ENCODE measurements at places on chromosomes 7 and 10. TPM values are rescaled to one million over a fixed set of nuclear protein-coding genes. Genes with fewer than 3 reads are reported as not detected.
A peak's percentile ranks its signal among the peaks of the same experiment; 100 is the strongest.

The INMT gene
- total RNA-seq: 218 TPM

GRCh38 chr7:4270268-4270667 lies 411.8 kb upstream of the FOXK1 start:
- no peak for DNase-seq

DNA sequence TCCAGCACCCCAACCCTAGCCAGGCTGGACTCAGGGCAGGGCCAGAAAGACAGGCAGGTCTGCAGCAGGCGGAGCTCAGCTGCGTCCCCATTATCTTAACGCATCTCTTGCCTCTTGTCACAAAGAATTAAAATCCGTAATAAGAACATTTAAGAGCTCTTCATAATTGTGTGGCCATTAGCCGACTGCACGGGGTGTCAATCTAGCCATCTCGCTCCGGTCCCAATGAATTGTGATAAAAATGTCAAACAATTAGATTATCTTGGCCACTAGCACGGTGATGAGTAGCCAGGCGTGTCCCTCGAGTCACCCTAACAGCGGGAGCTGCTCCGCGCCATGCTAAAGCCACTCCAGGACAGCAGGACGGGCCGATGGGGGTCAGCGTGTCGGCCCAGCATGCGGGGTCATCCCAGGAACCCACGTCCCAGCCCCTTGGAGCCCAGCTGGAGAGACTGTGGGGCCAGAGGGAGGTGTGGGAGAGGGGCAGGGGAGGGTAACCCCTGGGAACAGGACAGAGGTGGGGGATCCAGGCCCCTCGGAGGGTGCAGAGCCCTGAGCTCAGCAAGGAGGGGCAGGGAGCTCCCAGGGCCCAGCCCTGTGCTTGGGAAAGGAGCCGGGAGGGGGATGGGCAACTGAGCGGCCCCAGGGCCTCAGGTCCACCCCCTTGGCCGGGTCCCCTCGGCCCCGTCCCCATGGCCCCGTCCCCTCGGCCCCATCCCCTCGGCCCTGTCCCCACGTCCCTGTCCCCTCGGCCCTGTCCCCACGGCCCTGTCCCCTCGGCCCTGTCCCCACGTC lies 17.7 kb upstream of the NKX6-2 start:
- no peak for DNase-seq

DNA sequence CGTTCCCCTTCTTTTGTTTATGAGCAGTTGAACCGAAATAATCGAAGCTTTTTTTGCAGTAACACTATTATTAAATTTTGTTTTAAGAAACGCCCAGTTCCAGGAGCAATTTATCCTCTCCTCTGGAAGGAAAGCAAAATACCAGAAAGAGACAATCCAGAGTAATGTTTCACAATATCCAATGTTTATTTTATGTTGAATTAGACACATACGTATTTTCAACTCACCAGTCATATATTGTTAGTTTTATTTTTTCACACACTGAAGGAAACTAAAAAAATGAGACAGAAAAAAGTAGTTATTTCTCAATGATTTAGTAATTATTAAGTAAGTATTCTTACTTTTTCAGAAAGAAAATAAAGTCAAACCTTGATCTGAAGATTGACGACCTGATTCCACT lies 85.1 kb downstream of the MYOF start:
- no peak for DNase-seq

- no peak for DNase-seq
These were observed 79.4 kb downstream of the HYCC1 start for GRCh38 chr7:22934473-22935065.

DNA sequence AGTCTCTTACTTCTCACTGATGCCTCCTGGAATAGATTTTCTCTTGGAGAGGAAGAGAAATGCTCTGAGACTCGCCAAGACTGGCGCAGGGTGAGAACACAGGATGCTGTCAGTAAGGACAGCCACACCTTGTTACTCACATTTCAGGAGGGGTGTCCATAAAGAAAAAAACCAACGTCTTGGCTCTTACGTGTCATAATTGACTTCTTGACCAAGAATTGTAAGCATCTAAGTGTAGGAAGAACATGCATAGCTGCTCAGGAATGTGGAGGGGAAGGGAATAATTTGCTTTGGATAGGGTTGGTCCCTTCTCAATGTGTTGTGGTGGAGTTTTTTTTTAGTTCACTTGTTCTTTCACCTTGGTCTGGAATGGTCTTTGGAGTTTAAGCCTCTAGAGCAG lies 43.8 kb upstream of the ZNF438 start:
- DNase-seq: no peak

DNA sequence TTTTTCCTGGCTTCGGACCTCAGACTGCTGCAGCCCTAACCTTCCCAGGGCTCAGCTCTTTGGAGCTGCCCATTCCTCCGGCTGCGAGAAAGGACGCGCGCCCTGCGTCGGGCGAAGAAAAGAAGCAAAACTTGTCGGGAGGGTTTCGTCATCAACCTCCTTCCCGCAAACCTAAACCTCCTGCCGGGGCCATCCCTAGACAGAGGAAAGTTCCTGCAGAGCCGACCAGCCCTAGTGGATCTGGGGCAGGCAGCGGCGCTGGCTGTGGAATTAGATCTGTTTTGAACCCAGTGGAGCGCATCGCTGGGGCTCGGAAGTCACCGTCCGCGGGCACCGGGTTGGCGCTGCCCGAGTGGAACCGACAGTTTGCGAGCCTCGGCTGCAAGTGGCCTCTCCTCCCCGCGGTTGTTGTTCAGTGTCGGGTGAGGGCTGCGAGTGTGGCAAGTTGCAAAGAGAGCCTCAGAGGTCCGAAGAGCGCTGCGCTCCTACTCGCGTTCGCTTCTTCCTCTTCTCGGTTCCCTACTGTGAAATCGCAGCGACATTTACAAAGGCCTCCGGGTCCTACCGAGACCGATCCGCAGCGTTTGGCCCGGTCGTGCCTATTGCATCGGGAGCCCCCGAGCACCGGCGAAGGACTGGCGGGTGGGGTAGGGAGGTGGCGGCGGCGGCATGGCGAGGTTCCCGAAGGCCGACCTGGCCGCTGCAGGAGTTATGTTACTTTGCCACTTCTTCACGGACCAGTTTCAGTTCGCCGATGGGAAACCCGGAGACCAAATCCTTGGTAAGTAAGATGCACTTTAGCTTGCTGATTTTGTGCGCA lies at the start of gene PLXDC2:
Gene PLXDC2 (plus strand): TSS at position 22 of the 820 bp plus-strand sequence.
- no peak for DNase-seq

The SHLD2 gene
- 34.1 TPM for total RNA-seq

DNA sequence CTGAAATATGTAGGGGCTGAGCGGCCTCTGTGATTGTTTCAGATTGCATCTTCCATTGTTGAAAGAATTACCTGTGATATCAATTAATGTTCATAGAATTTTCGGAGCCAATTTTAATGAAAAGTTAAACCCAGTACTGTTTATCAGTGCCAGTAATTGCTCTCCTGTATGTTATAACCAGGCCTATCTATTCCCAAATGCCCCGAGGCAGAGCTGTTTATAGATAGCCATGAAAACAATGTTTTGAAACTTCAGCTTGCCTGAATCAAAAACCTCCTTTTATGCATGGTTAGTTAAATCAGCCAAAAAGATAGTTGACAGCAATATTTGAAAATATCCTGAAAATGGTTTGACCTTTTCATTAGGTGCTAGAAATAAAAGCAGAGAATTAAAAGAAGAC lies 50.1 kb upstream of the HDAC9 start:
- no peak for DNase-seq

The MRLN gene
- total RNA-seq: not detected

DNA sequence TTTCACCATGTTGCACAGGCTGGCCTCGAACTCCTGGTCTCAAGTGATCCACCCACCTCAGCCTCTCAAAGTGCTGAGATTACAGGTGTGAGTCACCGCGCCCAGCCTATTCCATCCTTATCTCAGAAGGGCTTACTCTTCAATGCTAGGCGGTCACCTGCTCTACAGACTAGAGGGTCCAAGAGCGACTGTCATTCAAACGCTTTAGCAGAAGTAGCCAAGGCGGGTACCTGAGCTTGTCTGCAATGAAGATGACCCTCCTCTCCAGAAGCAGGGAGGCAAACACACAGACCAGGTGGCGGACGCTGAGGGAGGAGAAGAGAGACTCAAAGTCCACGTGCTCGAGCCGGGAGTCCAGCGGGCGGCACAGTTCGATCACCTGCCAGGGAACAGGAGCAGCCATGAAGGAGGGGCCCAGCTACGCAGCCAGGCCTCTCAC lies 65.1 kb upstream of the MKRN1 start:
- DNase-seq: no peak

- no peak for DNase-seq
These were observed 6.9 kb upstream of the GSTK1 start for GRCh38 chr7:143256325-143256724.

DNA sequence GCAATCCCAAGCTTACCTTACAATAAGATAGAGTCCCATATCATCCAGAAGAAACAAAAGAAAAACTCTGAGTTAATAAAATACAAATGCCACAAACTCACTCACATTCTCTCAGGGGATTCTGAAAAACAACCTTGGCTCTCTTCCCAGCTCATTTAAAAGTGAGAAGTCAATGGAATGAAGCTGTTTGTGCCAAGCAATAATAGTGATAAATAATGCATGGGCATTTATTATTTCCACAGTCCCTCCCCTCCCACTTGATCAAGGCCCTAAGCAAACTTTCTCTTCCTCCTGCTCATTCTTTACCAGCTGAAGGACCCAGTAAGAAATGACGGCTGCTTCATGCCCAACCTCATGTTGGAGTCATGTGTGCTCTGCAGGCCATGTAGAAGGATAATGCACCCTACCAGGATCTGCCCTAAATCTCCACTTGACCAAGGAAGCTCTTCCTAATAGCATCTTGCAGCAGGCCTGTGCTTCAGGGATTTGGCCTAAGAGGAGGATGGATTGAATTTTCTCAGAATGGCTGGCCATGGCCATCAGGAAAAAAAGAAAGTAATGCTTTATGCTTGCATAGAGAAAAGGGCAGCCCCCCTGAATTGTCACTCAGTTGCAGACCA lies 451.3 kb downstream of the GPAM start:
- DNase-seq: no peak

The EPHA1 gene
- not detected for total RNA-seq

The TMEM140 gene
- total RNA-seq: 85.1 TPM

The ZNF503 gene
- total RNA-seq: 8.9 TPM

The EBLN1 gene
- not detected for total RNA-seq

The SEMA3C gene
- 169 TPM for total RNA-seq

The LRIT1 gene
- total RNA-seq: not detected

The PEX1 gene
- 12.5 TPM for total RNA-seq

DNA sequence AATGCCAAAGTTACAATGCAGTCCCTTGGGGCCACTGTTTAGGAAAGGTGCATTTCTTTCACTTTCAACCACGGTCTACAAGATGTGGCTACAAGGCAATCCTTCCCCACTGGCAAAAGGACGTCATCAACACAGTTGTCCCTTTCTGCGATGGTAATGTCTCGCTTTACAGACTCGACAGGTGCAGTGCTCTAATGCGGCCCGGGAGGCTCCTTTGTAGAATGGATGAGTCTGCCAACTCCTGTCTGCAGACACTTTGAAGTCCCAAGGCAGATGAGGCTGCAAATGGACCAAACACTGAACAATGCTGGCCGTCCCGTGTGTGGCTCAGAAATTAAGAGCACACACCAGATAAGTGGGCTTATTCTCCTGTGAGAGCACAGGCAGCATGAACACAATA lies 133.7 kb downstream of the PIP4K2A start:
- no peak for DNase-seq

DNA sequence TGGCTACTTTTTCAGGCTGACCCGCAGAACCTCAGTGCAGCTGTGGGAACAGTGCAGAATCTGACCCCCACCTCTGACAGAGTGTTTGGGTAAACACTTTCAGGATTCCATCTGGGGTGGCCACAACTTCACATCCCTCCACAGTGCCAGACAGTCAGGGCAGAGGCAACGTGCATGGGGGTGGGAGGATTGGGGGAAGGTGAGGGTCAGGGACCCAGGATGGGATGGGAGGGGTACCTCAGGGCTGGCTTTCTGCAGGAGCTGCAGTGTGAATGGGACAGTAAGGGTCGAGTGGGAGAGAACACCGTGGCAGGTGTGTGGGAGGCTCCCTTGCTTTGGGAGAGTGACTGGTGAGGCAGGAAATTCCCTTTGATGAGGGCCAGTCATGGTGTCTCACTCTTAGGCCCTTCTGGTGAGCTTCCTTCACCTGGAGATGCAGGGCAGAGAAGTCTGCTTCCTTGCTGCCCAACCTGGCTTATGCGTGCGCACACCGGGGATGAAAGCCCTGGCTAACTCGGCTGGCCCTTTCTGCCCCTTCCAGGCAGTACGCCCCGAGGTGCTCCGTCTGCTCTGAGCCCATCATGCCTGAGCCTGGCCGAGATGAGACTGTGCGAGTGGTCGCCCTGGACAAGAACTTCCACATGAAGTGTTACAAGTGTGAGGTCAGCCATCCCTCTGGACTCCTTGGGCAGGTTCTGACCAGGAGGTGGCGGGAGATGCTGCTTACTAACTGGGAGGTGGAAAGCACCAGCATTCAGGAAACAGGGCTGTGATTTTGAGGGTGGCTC lies 8.4 kb downstream of the ZYX start:
- DNase-seq: peak; percentile 21

The HOXA9 gene
- total RNA-seq: not detected

- no peak for DNase-seq
These were observed 324.7 kb upstream of the AKR1E2 start for GRCh38 chr10:4501306-4501705.

The TLL2 gene
- not detected for total RNA-seq

The HTR7 gene
- total RNA-seq: 0.47 TPM

The DGKB gene
- 2.8 TPM for total RNA-seq

The MMP21 gene
- total RNA-seq: not detected

The MTERF1 gene
- total RNA-seq: 6.7 TPM

DNA sequence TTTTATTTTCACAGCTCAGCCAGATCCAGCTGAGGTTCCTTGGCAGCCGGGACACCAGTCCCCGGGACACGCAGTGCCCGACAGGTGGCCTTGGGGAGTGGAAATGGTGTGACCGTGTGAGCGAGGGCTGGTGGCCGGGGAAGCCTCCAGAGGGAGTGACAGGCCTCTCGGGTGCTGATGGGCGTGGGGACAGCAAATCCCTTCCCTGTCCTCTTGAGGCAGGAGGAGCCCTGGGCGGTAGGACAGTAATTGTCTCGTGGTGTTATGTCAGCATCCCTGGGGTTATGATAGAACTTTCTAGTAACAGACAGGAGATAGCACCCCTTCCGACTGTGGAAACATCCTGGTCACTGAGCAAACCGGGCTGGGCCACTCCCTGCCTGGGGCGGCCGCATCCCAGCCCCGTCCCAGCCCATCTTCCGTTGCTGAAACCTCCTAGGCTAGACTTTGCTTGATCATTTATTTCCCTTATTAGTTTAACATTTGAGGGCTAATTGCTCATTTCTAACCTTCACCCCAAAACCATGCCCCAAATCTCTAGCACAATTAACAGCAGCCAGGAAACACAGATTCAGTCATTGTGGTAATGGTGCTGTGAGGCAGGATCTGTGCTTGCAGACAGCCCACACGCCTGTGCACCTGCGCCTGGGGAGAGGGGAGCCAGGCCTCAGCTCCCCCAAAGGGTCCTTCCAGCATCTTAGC lies 63.3 kb downstream of the ELFN1 start:
- DNase-seq: no peak

The PDCD11 gene
- total RNA-seq: 25.9 TPM

The C7orf57 gene
- total RNA-seq: not detected

The STEAP1 gene
- 8.2 TPM for total RNA-seq

GRCh38 chr7:28419716-28420115 lies 7.4 kb downstream of the CREB5 start:
- no peak for DNase-seq

- DNase-seq: no peak
These were observed 49.6 kb upstream of the TPK1 start for GRCh38 chr7:144885478-144885877.

The RHBDD2 gene
- total RNA-seq: 31.8 TPM
